NCI-H146 (cell line): ENCODE measurements at places on chromosomes 11 and 22.

GRCh38 chr22:22508274-22509176 lies at the start of gene ZNF280B:
Gene ZNF280B (minus strand): TSS chr22:22508742. CDS start chr22:22489398, 19,344 bp downstream.
- peak; percentile 81 for DNase-seq

- DNase-seq: no peak
These were observed 93.2 kb downstream of the FAR1 start for GRCh38 chr11:13761716-13762115.

GRCh38 chr11:96119211-96119610 lies 195.3 kb upstream of the MTMR2 start:
- DNase-seq: no peak

DNA sequence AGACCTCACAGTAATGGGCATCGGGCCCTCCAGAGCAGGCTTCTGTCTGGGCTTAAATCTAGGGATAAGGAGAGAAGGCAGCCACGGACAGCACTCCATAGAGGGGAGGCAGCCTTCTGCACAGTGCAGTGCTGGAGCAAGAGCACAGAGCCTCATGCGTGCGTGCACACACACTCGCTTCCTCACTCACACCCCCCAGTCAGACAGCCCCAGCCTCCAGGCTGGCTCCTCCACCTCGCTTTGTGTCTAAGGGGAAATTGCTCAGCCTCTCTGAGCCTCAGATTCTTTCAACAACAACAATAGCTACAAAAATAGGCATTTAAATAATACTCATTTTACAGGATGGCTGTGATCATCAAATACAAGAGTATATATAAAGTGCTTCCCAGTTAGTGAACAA lies 26.7 kb upstream of the ETS1 start:
- no peak for DNase-seq

DNA sequence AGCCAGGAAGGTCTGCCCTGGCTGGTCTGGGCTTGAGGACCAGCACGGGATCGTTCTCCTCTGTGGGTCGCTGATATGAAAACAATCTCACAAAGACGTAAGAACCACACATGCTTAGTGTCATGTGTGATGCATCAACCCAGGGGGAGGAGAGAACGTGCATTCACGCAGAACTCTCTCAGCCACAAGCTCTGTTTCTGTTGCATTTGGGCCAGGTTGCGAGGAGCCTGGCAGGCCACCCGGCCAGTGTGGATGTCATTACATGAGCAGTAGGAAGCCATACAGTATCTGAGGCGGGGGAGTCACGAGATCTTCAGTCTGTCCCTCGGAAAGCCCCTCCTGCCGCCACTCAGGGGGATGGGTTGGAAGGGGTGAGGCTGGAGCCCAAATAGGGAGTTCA lies 53.1 kb upstream of the KCNQ1OT1 start:
- no peak for DNase-seq

DNA sequence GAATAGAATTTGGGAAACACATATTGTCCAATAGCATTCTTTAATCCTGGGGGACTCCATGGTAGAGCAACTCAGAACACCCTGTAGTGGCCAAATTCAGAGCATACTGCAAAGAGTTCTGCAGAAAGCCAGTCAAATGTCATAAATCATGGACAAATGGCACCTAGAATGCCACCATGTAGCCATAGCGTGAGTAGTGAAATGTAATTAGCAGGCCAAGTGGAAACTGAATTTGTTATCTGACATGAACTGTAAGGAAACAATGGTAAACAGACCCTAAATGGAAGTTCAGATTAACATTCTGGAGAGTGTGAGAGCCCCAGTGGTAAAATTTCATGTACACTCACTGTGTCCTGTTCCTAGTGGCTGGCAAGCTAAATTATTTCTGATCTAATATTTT lies 7.0 kb upstream of the PRSS23 start:
- no peak for DNase-seq

DNA sequence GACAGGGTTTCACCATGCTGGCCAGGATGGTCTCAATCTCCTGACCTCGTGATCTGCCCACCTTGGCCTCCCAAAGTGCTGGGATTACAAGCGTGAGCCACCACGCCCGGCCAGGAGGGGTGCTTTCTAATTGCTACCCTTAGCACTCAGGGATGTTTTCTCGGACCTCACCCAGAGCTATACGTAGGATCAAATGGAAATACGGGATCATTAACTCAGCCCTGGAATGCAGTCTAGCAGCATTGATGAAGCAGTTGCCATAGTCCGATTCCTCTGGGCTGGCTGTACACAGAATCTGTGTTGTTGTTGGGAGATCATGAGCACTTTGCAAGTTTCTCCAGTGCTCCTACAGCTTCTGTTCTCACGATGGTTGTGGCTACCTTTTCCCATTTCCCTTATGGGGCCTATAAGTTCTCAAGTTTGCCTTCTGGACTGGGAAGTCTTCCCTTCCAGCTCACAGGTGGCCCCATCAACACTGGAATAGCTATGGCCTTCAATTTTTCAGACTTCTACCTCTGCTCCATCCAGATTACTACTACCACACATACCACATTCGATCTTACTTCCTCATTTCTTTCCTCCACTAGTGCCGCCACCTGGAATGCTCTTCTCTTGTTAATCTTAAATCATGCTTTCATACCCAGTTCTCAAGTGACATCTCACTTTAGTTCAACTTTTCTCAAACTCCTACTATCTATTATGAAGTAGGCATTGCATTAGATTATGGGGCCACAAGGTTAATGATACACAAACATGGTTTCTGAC lies 16.1 kb upstream of the PCF11 start:
- no peak for DNase-seq

- no peak for DNase-seq
These were observed 434.5 kb upstream of the CCDC90B start for GRCh38 chr11:83720675-83721074.

- DNase-seq: no peak
These were observed 37.9 kb downstream of the B3GAT1 start for GRCh38 chr11:134374171-134374570.

- no peak for DNase-seq
These were observed 43.9 kb downstream of the CCDC34 start for GRCh38 chr11:27319072-27319471.

- no peak for DNase-seq
These were observed 1.9 kb downstream of the RCOR2 start for GRCh38 chr11:63914896-63915691.

DNA sequence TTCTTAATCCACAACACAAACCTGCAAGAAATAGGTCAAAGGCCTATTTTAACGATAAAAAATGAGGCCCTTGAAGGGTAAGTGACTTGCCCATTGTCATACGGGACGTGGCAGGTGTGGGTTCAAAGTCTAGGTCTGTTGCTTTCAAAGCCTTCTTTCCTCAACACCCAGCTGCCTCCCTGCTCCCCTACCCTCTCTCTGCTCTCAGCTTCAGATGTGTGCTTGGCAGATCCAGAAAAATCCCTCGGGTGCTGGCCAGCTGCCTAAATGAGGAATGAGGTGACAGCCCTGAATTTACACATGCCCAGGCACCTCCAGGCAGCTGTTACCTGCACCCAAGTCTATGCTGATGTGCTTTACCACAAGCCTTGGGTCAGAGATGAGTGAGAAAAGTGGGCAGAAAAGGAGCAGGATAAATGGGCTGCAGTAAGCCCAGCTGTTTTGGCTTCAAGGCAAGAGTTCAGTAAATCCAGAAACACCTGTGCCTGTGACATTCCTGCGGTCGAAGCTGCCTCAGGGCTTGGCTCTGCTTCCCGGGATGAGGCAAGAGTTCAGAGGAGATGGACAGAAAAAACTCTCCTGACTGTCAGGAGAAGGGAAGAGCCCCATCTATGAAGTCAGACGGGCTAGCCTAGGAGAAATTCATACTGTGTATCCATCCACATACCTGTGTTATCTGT lies 49.9 kb upstream of the LDLRAD3 start:
- no peak for DNase-seq

DNA sequence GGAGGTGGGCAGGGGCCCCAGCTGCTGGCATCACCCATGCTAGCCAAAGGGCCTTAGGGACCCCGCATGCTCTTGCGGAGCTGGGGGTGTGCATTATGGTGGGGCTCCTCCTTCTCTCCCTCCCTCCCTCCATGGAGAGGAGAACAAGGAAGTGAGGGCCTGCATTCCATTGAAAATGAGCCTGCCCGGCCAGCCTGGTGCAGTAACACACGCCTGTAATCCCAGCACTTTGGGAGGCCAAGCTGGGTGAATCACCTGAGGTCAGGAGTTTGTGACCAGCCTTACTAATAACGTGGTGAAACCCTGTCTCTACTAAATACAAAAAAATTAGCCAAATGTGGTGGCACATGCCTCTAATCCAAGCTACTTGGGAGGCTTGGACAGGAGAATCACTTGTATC lies 22.4 kb downstream of the SNAP29 start:
- DNase-seq: no peak

DNA sequence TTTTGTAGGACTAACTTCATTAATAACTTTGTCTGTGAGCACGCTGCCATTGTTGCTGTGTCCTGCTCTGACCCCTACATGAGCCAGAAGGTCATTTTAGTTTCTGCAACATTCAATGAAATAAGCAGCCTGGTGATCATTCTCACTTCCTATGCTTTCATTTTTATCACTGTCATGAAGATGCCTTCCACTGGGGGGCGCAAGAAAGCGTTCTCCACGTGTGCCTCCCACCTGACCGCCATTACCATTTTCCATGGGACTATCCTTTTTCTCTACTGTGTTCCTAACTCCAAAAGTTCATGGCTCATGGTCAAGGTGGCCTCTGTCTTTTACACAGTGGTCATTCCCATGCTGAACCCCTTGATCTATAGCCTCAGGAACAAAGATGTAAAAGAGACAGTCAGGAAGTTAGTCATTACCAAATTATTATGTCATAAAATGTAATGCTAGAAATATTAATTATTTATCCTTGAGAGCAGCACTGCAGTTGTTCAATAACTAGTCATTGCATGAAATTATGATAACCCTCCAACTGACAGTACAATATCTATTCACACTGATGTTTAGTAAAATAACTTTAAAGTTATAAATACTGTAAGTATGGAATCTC lies 46.4 kb upstream of the OR5D13 start:
- no peak for DNase-seq

DNA sequence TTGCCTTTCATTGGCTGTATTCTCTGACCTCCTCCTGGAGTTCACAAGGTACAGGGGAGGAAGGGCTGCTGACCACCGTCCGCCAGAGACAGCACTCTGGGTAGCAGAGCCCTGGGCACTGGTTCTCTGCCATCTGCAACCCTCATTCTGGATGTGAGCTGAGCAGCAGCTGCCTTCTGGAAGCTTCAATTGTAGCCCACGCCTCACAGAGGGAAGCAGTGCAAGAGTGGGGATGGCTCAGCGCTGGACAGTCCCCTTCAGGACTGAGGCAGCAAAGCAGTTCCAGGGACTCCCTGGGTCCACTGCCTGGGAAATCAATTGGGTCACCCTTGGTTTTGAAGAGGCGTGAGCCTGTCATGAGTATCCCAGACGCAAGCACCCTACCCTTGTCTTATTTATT lies 346.2 kb downstream of the CADM1 start:
- no peak for DNase-seq

DNA sequence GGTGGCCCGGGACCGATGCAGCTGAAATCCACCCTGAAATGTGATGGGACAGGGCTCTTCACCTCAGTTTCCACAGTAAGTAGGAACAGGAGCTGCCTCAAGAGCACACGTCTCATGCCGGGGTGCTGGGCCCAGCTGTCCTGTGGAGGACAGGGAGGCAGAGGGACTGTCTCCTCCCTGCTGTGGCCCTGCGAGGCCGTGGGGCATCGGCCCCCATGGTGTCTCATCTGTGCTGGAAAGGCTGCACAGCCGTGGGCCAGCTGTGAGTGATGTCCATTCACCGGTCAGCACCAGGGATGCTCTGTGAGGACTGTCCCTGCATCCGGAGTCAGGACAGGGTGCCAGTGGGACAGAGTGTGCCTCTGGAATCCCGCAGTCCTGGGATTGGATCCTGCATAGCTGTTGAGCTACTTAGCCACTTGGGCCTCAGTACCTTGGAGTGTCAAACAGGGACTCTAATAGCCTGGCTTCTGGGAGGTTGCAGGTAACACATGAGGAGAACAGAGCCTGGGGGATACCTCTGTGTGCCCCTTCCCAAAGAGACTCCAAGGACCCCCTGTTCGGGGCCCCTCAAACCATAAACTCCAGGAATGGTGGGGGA lies 16.5 kb downstream of the TRPM5 start:
- DNase-seq: no peak

- no peak for DNase-seq
These were observed 661.9 kb downstream of the ETS1 start for GRCh38 chr11:127925475-127925874.

DNA sequence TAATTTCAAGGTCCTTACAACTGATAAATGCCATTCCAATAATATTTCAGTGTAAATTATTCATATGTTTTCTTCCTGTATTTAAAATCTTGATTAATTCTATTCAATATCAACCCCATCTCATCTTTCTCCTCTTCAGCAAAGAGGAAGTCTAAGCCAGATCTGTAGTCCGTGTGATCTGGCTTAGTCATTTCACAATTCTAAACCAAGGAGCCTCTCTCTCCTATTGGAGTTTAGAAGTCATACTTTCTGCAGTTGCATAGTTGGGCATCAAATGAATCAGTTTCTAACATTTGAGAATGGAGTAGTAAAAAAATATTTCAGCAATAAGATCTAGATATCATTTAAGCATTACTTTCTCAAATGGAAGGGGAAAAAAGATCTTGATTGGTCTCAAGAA lies 354.9 kb downstream of the JRKL start:
- DNase-seq: no peak

GRCh38 chr11:31325160-31325559 lies 44.4 kb downstream of the DCDC1 start:
- DNase-seq: no peak

- DNase-seq: no peak
These were observed 5.2 kb upstream of the OAF start for GRCh38 chr11:120205596-120206161.

DNA sequence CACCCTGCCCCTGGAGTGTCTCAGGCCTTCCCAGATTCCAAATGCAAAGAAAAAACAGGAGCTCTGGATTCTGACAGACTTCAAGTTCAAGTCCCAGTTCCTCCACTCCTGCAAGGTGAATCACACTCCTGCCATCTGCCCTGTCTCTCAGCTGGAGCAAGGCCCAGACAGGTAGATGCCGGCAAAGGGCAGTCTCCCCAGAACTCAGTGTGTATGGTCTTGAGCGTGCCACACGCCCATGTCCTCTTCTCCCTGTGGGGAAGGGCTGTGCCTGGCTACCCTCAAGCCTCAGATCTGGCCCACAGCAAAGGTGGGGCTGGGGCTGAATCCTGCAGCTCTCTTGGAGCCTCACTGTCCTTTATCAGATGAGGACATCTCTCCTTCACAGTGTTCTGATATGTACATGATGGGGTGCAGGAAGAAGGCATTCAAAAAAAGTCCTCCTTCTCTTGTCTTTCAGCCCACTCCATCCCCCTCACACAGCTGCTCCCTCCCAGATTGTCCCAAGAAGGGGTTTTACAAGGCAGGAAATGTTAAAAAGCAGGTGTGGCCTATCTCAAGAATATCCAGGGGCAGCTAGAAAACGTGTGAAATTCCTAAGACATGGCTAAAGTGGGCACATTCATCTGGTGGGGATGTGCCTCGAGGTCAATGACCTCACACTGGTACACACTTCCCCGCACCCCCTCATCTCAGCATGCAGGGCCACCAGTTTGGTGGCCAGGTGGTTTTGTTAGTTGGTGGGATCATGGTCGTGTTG lies 27.7 kb upstream of the ARFGAP3 start:
- no peak for DNase-seq

DNA sequence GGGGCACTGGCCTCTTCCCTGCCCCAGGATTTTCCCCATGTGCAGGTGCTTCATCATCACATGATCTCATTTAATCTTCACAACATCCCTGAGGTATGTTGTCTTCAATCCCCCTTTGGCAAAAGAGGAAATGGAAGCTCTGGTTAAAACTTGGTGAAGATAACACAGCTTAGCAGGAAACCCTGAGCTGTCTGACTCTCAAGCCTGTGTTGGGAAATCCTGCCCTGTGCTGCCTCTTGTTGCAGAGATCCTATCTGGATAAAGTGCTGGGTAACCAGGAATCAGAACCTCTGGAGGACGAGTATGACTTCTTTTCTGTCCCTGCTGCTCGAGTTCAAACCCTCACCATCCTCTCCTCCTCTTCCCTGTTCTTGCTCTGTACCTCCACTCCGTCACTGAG lies 13.1 kb upstream of the E2F8 start:
- no peak for DNase-seq
